ENCODE measurements at places on chromosomes 5 and 9. TPM values are rescaled to one million over a fixed set of nuclear protein-coding genes. Genes with fewer than 3 reads are reported as not detected.
A peak's percentile ranks its signal among the peaks of the same experiment; 100 is the strongest.

- no peak overlapping the region for H3K4me3 ChIP-seq
- no peak overlapping the region for H3K27ac ChIP-seq
- H3K27me3 ChIP-seq, result no peaks in the 10 kb centered on the region
Measured at GRCh38 chr9:86413971-86414880, 60.0 kb upstream of the TUT7 start.

DNA sequence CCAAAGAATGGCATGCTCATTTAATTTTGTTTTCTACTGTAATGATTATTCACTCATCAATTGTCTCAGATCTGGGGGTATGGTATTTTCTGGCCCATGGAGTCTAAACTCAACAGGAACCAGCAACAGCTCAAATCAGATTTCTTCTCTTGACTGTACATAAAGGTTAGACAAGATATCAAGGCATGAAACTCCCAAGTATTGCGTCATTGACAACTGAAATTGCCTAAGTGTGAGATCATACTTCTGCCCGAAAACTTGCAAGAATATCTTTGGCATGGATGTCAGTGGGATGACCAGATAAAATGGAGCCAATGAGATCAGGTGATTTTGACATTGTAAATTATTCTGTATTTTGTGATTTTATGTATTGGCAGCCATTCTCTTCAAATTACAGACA, 141.7 kb upstream of the STK32A start:
- no peaks in the 10 kb centered on the region for H3K36me3 ChIP-seq
- no peak for DNase-seq
- no peak overlapping the region for H3K27ac ChIP-seq

DNA sequence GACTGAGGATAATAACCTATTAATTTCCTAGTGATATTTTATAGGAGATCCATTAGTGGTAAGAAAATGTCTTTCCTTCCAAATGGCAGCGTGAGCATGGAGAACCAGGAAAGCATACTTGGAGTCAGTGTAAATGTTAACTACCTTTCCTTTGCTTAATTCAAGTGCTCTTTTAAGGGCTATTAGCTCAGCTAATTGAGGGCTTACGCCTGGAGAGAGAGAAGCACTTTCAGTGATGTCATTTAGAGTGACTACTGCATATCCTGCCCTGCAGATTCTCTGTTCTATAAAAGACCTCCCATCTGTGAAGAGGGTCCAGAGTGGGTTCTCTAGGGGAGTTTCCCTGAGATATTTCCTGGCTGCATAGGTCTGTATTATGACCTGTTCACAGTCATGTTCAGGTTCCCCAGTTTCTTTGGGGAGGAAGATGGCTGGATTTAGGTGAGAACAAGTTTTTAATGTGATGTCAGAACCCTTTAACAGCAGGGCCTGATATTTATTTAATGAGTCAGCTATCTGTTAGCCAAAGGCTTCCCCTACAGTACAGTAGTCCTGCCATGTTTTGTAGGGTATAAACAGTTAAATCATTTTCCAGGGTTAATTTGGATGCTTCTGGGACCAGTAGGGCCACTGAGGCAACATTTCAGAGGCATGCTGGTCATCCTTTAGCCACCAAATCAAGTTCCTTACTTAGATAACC, 89.6 kb downstream of the TRIM36 start:
- no peak overlapping the region for H3K4me3 ChIP-seq
- H3K36me3 ChIP-seq, result no peaks in the 10 kb centered on the region
- H3K4me1 ChIP-seq, result no peaks in the 10 kb centered on the region
- DNase-seq, result no peak
- H3K27me3 ChIP-seq, result no peaks in the 10 kb centered on the region

RPS14 gene
- 1,685 TPM for total RNA-seq

- no peak overlapping the region for H3K4me3 ChIP-seq
- H3K27me3 ChIP-seq, result no peaks in the 10 kb centered on the region
- no peaks in the 10 kb centered on the region for H3K4me1 ChIP-seq
Measured at GRCh38 chr5:82074950-82075349, 103.1 kb downstream of the ATG10 start.

- H3K27ac ChIP-seq, result no peak within 1 kb of the TSS
- no peaks in the 10 kb centered on the region for H3K27me3 ChIP-seq
- no peak within 1 kb of the TSS for H3K4me3 ChIP-seq
Measured at GRCh38 chr9:136742591-136743391, at the start of gene LCN10. LCN10 (minus strand) TSS chr9:136742940; CDS start chr9:136742903, 37 bp downstream.

C5orf46 gene
- total RNA-seq, result not detected

DNA sequence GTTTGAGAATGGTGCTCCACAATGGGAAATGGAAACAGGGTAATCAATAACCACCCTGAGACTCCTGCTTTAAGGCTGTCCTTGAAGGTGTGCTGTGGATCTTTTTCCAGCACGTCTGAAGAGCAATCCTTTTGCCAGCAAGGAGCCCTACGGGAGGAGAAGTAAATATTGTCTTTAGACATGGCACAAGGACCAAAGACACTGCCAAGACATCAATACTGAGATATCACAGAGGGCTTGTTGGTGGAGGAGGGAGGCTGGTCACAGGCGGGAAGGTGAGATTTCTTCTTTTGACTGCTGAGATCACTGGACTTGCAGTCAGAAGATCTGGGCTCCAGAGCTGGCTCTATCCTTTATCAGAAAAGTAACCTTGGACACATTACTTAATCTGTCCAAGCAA, 135.0 kb upstream of the ZNF462 start:
- H3K27ac ChIP-seq, result no peak overlapping the region
- no peak overlapping the region for H3K4me3 ChIP-seq
- DNase-seq, result peak; percentile 13
- peaks cover 3% of the 10 kb centered on the region for H3K4me1 ChIP-seq
- no peaks in the 10 kb centered on the region for H3K36me3 ChIP-seq

GRCh38 chr9:7944572-7944971, 145.0 kb upstream of the DMAC1 start:
- H3K27ac ChIP-seq, result no peak overlapping the region
- H3K4me3 ChIP-seq, result no peak overlapping the region
- H3K27me3 ChIP-seq, result no peaks in the 10 kb centered on the region
- DNase-seq, result no peak
- H3K36me3 ChIP-seq, result no peaks in the 10 kb centered on the region
- no peaks in the 10 kb centered on the region for H3K4me1 ChIP-seq

DNA sequence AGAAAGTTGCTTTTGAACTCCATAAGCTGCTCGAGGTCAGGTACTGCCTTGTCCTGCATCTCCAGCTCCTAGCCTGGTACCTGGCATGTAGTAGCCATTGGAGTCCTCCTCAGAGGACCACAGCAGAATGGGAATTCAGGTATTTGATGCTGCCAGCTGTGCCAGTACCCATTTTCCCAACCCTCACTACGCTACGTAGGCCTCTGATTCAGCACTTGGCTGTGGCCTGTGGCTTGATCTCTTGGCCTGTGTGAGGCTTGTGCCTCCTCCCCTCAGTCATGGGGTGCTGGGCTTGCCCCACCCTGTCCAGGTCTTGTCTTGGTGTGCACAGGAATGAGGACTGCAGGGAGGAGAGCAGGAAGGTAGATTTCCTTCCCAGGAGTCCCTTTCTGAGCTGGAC, 11.8 kb downstream of the OTULIN start:
- peaks cover 35% of the 10 kb centered on the region for H3K4me1 ChIP-seq
- H3K27ac ChIP-seq, result no peak overlapping the region
- no peaks in the 10 kb centered on the region for H3K36me3 ChIP-seq

PCDHA10 gene
- 4.3 TPM for total RNA-seq

Measured in pancreas (tissue), 10 donors.